Natural killer cell treated with Interleukin-12 subunit alpha and Interleukin-12 subunit beta and Interleukin-15 and Interleukin-18, amount 100 ng/mL, for 72 hours (primary cell): ENCODE measurements at places on chromosomes 5 and 9.
A peak's percentile ranks its signal among the peaks of the same experiment; 100 is the strongest.

GRCh38 chr9:91889161-91889911 is 60.7 kb downstream of the ROR2 start:
- DNase-seq = no peak

DNA sequence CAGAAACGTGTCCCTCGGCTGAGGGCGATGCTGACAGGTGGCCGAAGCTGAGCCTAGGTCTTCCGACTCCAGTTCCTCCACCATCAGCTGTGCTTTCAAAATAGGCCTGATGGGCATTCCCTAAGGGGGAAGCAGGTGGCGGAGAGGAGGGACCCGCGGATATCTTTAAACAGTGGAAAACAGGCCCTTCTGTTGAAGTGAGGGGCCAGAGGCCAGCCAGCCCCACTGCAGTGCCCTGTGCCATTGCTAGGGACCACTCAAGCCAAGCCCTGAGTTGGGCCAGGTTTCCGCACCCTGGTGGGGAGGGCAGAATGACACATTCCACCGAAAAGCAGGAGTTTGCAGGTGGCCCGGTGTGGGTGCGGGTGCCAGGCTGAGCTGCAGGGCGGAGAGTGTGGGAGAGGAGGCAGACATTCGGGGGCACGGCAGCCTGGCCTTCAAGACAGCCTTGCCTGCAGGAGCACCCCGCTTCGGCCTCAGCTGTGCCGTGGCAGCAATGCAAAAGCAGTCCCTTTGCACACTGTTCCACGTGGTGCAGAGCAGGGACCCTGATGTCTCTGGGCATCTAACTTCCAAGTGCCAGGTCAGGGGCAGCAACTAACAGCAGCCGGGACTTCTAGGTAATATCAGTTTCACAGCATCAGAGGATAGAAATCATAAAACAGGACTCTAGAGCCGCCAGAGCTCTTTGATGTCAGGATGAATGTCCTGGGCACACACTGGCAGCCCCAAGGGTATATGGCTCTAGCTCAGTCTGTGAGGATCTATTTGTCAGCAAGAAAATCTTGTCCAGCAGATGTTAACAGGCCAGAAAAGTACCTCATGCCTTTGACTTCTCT is 17.2 kb downstream of the HNRNPH1 start:
- no peak for DNase-seq

- DNase-seq = no peak
These were observed 16.3 kb downstream of the NMRK1 start for GRCh38 chr9:75071530-75072122.

DNA sequence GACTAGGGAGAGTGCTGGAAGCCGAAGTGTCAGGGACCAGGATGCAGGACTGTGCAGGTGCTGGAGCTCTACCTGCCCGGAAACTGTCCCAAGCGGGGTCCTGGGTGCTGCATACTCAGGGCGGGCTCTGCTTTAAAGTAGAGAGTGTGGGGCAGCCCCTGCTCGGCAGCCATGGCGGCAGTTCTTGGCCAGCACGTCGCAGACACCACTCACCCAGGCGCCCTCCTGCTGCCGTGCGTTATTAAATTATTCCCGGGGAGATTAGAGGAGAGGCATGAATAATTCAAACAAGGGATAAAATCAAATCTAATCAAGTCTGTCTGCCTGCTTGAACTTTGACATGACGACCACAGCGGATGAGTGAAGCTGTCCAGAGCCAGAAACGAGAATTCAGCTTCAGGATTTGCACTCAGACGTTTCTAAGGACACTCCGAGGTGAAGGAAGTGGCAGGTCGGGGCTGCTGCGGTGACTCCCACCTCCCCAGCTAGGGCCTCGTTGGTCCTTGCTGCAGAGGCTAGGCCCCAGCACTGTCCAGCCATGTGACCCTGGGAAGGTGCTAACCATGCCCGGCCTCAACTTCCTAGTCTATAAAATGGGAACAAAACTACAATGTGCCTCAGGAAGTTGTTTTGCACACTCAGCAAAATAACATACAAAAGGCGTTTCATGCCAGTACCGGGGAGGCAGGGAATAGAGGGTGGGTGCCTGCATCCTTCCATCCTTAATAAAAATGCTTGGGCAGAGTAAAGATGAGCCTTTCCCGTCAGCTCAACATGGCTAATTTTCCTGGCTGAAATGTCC is 91.3 kb upstream of the ADAMTS2 start:
- DNase-seq = no peak

- DNase-seq = peak; percentile 88
These were observed 117.2 kb downstream of the RXRA start for GRCh38 chr9:134443174-134444037.

- no peak for DNase-seq
These were observed 102.8 kb downstream of the PLK2 start for GRCh38 chr5:58357121-58357520.
